ENCODE measurements at places on chromosomes 7 and 10. TPM values are rescaled to one million over a fixed set of nuclear protein-coding genes. Genes with fewer than 3 reads are reported as not detected.

The NODAL gene
- not detected for total RNA-seq

The GPNMB gene
- total RNA-seq = 202 TPM

The EIF5AL1 gene
- 0.98 TPM for total RNA-seq

The SEC24C gene
- 56.3 TPM for total RNA-seq

The CHRM2 gene
- total RNA-seq = not detected

The ZNF92 gene
- total RNA-seq = 9.0 TPM

The ABCB4 gene
- under 0.01 TPM for total RNA-seq

The GRM3 gene
- total RNA-seq = not detected

The COL13A1 gene
- 4.3 TPM for total RNA-seq

The GHRHR gene
- total RNA-seq = not detected

The WDR86 gene
- total RNA-seq = 0.78 TPM

The SPDYE6 gene
- total RNA-seq = not detected

The STEAP1B gene
- total RNA-seq = 22.8 TPM

The TMEM209 gene
- 32.8 TPM for total RNA-seq

The ENKUR gene
- not detected for total RNA-seq

The SERPINE1 gene
- 464 TPM for total RNA-seq

The PLAC9 gene
- total RNA-seq = 24.8 TPM

The ZWINT gene
- 26.8 TPM for total RNA-seq

The FOXP2 gene
- 11.8 TPM for total RNA-seq

The CALN1 gene
- total RNA-seq = not detected

The CYP2E1 gene
- under 0.01 TPM for total RNA-seq

Measured in subcutaneous preadipocyte (primary cell).